Activated T-cell treated with anti-CD3 and anti-CD28 coated beads for 4 hours (primary cell): ENCODE measurements at places on chromosomes 11 and 22.

DNA sequence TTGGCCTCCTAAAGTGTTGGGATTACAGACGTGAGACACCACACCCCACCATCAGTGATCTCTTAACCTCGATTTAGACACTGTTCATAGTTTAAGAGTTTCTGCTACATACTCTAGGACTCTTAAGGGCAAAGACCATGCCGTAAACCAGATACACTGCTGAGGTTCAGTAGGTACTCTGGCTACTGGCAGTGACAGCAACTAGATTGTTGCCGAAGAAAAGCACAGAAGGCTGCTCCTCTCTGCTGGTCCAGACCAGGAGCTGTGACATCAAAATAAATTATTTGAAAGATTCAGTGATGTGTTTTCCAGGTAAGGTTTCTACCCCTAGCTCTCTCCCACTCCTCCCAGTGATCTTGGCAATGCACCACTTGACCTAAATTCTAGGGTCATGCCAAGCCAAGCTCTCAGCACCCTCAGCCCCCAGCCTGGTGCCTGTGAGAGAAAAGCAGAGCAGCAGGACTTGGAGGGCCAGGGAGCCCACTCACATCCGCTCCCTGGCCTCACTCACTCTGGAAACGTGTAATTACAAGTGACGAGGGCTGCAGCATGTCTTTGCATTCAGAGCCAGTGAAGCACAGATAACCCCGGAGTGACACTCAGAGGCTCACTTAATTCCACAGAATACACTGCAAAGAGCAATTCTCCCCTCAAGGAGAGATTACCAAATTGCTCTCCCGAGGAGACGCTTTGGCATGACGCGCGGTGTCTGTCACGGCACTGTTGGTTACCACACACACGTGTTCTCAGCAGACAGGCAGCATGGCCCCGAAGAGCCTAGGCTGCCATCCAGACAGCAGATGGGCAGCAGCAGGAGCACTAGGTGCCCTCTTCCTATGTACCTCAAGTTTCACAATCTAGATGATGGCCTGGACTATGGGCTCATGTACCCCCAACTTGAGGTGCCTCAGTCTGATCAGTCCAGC lies 96.9 kb upstream of the PITPNB start:
- DNase-seq = no peak

GRCh38 chr11:67468456-67468758 lies 644 bp downstream of the TMEM134 start:
- DNase-seq = no peak

DNA sequence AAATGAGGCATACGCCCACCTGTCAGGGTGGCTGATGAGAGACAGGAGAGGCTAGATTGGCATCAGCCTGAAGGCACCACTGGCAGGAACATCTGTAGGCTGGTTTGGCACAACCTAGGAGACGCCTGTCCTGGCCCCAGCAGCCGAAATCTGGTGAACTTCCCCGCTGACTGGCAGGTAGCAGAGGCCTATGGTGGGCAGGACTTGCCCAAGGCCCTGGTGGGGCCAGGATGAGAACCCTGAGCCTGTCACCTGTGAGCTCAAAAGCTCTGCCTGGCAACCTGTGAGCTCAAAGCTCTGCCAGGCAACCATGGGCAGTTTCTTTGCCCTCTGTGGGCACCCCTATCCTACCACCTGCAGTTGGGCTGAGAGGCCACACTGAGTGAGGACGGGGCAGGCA lies 2.5 kb downstream of the DERL3 start:
- DNase-seq = no peak

DNA sequence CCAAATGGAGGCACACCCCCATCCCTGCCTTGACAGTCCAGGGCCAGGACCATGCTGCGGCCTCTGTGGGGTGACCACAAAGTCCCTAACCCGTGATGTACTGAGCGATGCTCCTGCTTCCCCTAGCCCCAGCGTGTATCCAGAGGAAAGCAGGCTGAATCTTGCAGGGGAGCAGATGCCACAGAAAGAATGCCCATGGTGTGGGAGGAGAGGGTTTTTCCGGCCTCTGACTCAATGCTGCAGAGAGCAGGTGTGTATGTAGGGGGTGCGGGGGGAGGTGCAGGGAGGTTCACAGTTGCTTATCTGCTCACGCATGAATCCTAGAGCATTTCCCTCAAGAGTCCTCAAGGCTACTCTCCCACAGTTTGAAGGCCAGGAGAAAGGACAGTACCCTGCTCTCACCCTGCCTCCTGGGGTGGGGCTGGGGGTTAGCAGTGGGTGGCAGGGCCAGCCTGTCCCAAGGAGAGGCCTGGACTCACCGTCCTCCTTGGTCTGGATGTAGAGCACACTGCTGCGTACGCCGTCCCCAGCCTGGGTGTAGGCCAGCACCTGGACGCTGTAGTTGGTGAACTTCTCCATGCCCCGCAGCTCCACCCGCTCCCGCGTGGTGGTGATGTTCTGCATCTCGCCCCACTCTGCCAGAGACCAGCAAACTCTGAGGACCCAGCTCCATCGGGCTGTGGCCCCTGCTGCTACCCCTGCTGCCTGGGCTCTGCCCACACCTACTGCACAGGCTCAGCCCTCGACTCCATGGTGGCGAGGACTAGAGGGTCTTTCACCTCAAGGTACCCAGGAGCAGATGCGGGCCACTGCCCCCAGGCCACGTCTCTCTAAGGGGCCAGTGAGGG lies 130.8 kb downstream of the CEP164 start:
- DNase-seq = no peak

GRCh38 chr11:102793677-102794290 lies 4.2 kb downstream of the MMP1 start:
- DNase-seq = no peak

- peak; percentile 27 for DNase-seq
Observed at GRCh38 chr11:120210626-120211521, at the start of gene OAF. TSS of gene OAF (plus strand) at chr11:120211032. CDS start at chr11:120211280, 248 bp downstream.

DNA sequence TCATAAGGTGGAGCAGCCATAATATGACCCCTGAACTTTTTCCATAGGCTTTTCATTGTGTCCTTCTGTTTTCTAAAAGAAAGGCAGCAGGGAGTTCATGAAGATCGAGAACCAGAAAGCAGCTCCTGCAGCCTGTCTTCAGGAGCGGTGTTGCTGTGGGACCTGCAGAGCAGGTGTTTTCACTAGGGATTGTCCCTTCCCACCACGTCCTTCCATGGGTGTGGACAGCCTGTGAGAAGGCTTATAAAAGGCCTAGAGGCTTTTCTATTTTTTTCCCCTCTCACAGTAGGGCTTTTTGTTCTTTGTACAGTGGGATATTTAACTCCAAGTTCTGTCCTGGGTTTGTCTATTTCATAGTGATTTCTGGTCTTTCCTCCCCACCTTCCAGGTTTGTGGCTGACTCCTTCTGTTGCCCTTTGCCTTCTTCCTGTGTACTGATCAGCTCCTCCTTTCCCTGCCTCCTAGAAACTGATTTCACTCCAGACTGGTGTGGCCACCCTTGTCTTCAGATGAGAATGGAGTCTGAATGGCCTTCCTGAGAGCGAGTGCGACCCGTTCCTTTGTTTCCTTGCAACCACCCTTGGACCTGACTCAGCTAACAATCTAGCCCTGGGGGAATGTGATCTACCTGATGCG lies 10.1 kb downstream of the MRPL16 start:
- no peak for DNase-seq

DNA sequence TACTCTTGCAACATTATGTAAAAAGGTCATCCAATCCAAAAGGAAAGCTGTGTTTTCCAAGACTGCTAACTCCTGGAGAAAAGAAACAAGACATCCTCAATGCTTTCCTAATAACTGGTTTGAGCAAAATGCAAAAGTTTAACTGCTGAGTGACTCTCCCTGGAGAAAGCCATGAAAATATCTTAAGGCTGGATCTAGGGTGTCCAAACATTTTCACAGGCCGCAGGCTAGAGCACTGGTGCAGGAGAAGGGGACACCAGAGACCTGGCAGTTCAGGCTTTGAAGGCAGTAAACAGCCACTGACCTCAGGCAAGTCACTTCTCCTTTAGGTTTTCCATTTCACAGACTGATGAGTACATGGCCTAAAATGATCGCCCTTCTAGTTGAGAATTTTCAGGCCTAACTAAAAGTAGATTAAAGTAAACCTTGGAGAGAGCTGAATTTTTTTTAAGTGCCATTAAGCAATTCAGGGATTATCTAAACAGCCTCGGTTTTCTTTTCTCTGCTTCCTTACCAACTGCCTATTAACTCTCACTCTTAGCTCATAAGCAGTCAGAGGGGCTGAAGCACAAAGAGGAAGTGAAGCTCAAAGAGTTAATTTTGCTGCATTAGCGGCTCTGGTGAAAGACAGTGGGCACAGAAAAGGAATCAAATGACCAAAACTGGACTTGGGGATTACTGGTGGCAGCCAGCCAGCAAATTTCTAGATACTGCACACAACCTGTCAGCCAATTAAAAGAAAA lies 2.3 kb downstream of the CHKA start:
- DNase-seq = no peak

DNA sequence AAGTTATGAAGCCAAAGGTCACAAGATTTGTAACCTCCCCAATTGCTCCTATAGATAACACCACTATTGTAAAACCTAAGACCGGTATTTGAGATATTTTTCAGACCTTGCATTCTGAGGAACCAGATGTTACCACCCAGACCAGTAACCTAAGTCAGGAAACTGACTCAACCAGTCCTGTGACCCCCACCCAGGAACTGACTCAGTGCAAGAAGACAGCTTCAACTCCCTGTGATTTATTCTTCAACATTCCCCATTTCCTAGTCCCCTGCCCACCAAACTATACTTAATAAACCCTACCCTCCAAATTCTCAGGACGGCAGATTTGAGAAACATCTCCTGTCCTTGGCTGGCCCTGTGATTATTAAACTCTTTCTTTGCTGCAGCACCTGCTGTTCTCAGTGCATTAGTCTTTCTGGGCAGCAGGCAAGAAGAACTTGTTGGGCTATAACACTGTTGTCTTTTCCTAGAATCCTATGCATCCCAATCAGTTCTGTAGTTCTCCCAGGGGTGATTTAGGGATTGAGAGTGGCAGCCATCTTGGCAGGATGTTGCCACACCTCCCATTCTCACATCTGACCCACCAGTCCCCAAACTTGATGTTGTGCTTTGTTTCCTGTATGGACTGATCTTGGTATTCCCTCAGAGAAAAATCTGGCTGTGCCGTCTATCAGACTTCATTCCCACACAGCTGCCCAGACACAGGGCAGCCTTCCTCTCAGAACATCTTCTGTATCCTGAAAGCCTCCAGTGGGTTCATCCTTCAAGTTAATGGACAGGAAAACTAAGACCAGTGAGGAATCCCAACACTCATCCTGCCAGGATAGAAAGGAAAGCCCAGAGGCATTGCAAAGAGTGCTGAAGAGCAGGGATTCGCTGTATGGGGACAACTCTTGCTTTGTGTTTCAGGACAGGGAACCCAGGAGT lies 104.0 kb downstream of the PDE2A start:
- no peak for DNase-seq

GRCh38 chr11:1761110-1761856 lies 2.4 kb downstream of the CTSD start:
- DNase-seq = no peak

GRCh38 chr22:27450448-27450847 lies 351.1 kb downstream of the MN1 start:
- DNase-seq = no peak

GRCh38 chr22:23384431-23384830 lies 195.7 kb downstream of the IGLL1 start:
- no peak for DNase-seq

DNA sequence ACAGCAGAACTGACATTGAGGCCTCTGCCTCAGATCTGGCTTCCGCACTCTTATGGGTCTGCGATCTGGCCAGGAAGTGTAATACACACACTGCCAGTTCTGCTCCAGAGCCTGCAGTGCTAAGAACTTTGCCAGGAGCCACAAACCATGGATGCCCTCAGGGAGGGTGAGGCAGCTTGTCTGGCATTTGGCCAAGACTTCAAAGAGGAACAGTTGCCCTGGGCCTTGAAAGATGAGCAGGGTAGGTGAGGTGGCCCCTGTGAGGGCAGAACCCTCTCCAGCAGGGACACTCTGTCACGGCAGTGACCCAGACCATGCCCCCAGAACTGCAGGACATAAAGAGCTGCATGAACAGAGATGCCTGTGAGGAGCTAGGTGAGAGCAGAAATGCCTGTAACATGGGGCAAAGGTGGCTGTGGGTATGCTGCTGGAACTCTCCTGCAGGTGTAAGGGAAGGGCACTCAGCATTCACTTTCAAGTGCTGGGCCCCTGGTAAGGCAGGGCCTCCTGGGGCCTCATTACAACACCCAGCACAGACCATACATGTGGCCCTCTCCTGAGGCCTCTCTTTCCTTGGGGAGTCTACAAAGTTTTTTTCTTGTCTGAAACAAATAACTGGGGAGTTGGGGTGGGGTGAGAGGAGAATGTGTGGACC lies 47.3 kb downstream of the NEU3 start:
- no peak for DNase-seq

DNA sequence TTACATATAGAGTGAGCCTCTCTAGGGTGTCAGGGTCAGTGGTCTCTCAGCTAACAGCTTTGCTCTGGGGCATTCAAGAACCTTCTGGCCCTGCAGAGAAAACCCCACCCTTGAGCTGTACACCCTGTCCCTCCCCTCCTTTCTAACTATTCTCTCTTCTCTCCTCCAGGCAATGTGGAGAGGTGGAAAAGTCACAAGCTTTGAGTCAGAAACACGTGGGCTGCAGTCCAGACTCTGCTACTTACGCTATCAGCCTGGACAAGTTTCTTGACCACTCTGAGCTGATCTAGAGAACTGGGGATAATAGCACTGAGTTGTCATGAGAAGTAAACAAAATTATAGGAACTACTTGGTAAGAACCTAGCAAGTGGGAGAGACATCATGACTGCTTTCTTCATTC lies 10.7 kb upstream of the FAM83F start:
- no peak for DNase-seq

DNA sequence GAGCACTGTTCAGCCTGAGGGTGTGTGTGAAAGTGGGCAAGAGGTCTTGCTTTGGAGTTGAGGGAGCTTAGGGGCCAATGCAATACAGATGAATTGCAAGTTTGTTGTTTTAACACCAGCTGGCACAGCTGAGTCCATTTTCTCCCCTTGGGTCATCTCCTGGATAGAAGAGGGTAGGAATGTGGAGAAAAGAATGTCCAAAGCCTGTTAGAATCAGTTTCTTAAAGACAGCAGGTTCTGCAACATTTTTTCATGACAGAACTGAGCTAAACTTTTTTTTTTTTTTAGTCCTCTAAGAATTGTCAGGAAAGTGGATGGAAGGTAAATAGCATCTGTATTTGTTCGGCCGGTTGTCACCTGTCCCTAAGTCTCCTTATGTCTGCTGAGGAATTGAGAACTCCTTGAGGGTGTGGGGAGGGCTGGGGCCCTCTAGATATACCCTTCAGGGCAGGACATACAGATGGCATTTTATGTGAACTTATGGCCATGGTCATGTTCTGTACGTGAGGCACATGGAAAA lies 211.1 kb upstream of the CADM1 start:
- no peak for DNase-seq
